ENCODE measurements at places on chromosomes 1 and 21.

GRCh38 chr21:31670070-31670469, 10.6 kb downstream of the SOD1 start:
- no peak for ATAC-seq

- ATAC-seq, result no peak
Measured at GRCh38 chr1:33206340-33206739, 24.5 kb upstream of the TRIM62 start.

DNA sequence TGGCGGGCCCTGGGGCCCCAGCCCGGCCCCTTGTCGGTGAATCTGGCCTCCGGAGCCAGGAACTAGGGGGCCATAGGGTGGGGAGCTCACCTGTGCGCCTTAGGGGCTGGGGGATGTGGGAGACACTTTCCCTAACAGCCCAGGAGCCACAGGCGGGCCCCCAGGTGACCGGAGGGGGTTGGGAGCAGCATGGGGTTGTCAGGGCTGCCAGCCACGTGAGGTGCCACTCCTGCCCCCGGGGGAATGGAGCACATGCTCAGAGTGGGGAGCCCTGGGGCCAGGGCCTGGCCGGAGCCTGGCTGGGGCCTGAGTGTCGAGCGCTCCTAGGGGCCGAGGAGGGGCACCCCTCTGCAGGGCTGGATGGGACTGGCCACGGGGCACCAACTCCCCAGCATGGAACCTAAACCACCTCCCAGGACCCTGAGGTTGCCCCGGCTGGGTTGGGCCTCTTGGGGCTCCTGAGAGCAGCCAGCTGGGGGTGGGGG, 19.9 kb downstream of the PRXL2B start:
- ATAC-seq, result no peak

- no peak for ATAC-seq
Measured at GRCh38 chr1:54287176-54287650, 87.2 kb downstream of the MRPL37 start.

DNA sequence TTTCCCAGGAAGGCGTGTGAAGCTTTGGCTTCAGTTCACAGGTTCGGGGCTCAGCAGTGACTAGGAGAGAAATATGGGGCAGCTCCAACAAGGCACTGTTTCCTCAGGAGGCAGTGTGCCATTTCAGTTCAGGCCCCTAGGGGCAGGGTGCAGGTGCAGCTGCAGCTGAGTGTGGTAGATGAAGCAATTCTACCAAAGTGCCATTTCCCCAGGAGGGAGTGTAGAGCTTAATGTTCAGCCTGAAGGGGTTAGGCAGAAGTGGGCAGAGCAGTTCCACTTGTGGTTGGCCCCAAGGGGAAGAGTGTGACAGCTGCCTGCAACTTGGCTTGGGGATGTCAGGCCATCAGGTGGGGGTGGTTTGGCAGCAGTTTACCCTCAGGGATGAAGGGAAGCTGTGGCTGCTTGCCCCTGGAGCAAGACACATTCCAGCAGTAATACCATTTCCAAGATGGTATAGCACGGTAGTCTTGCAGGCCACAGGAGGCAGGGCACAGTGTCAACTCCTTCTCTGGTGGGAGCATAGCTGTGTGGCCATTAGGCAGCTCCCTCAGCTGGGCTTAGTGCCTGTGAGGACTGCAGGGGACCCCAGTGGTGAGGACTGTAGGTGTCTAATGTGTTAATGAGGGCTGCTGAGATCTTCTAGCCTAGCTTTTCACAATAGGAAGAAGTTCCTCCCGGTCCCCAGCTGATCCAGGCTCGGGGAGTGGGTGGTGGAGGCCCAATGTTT, 34.7 kb downstream of the RGSL1 start:
- peak; percentile 100 for ATAC-seq

DNA sequence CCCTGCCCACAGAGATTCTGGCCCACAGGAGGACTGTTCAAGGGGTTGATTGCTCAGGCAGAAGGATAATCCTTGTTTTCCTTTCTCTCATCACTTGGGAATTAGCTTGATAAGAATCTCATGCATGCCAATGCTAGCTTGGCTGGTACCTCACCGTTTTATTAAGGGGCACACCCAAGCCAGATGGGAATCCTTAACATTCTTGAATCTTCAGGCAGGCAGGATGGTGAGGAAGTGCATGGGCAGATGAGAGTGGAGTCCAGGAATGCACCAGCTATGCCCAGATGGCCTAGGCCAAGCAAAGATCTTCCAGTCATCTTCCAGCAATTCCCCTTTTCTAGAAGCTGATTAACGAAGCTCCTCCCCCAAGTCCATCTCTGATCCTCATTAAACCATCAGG, 4.1 kb upstream of the LCE7A start:
- no peak for ATAC-seq

DNA sequence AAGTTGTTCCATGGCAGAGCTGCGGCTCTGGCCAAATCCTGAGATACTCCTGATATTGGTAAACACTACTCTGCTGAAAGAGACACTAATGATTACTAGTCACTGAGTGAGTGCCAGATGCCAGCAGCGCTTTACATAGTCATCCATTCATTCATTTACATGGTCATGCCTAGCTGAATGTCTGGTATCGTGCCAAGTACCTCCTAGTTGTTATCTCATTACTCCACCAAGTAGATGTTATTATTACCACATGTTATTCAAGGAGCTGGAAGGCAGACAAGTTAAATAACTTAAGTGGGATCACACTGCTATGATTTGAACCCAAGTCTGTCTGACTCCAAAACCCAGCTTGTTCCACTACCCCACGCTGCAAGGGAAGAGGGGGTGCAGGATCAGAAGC, 4.7 kb downstream of the OLFML2B start:
- ATAC-seq, result no peak

DNA sequence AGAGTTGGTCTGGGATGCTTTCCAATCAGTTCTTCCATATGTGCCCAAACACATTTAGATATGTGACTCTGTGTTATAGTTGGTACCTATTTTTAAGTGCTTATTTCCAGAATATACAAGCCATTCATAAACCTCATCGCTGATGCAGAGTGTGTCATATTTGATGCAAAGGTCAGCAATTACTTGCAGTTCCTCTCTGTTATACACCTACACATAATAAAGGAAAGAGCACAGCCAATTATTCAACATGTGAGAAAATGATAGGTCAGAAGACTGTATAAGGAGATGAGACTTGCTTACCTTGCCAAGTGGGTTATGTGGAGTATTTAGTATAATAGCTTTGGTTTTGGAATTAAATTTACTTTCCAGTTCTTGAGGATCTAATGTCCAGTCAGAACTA, 31.3 kb downstream of the KYAT3 start:
- ATAC-seq, result no peak

GRCh38 chr1:46193984-46194570, 4.2 kb downstream of the POMGNT1 start:
- ATAC-seq, result no peak

DNA sequence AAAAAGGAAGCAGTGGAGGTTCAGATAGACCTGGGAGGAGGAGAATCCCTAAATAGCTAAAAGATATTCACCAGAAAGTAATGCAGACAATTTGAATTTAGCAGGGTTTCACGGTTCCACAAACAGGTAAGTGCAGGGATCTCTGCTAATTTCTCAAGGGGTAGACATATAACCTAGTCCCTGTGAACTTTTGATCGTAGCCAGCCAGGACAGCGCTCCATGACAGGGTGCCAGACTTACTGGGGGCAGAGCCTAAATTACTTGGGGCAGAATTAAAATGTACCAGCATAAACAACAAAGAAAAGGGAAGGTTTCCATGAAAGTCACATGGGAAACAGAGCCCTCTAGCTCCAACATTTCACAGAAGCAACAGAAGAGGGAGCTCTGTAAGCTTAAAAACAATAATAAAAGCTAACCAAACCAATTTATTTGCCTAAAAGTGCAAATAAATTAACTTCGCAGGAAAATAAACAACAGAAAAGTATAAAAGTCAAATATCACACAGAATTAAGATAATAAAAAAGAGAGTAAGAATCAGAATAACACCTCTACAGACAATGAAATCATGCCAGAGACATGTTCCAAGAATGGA, 198.3 kb downstream of the DUSP10 start:
- no peak for ATAC-seq

Measured in stimulated activated memory B cell treated with anti-CD40 and anti-IgM and Interleukin-4, amounts not matched to agents 10 μg/mL and 1 μg/mL and 100 μg/mL, for 72 hours (primary cell).